Bronchial epithelial cell (primary cell): ENCODE measurements at places on chromosomes 12 and 14. TPM values are rescaled to one million over a fixed set of nuclear protein-coding genes. Genes with fewer than 3 reads are reported as not detected.

DNA sequence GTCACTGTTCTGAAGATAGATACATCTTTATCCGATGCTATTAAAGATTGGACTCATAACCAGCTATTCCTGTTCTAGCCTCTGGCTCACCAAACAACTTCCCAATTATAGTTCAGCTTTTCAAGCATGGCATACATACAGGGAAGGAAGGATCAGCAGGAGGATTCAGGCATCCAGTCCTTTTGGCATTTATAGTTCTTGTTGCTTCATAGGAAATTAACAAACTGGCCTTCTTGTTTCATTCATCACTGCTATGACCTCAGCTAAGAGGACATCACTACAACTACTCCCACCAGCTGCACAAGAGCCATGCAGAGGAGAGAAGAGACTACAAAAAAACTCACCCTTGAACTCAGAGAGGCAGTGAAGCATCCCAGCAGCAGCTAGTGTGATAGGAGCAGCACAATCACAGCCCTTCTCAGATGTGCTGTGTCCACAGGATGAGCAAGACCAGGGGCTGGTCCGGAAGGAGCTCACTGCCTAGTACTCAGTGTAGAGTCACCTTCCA is 100.5 kb downstream of the SPTSSA start:
- DNase-seq: no peak

- DNase-seq: no peak
These were observed 344 bp downstream of the LPAR5 start for GRCh38 chr12:6635375-6635855.

DNA sequence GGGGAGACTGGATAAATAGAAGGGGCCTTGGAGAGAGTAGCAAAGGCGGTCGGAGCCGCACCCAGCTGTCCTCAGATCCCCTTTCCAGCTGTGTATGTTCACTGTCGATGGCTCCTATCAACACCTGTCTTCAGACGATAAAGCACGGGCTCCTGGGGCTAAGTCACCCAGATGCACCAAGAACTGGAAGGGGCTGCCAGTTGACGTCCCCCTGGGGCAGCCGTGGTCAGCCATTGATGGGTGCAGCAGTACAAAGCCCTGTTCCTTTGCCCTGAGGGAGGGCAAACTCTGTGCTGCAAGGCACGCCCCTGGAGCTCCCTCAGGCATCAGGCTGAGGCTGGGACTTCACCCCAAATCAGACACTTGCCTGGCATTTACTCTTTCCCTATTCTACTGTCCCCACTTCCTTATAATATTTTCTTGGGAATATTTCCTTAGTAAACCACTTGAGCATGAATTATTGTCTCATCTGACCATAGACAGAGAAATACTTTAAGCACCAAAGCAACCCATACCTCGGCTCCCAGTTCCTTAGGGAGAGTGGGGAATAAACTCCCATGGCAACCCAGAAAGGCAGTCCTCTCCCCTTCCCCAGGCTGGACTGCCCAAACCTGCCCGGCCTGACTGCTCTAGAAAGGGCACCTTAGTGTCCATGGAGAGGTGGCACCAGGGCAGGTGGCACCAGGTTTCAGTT is 59.6 kb upstream of the SCN8A start:
- DNase-seq: no peak

Gene KRT71
- total RNA-seq: not detected in 2 replicates

Gene KCNJ8
- under 0.01 TPM in 1 of 2 replicates, not detected in the other for total RNA-seq

Gene EP400
- 5.8 and 6.7 TPM in 2 replicates for total RNA-seq

Gene LHX5
- total RNA-seq: 0.26 and 0.77 TPM in 2 replicates

Gene LRTM2
- total RNA-seq: not detected in 2 replicates
